Left renal cortex interstitium (tissue), 4 donors: ENCODE measurements at places on chromosomes 13 and 19.

DNA sequence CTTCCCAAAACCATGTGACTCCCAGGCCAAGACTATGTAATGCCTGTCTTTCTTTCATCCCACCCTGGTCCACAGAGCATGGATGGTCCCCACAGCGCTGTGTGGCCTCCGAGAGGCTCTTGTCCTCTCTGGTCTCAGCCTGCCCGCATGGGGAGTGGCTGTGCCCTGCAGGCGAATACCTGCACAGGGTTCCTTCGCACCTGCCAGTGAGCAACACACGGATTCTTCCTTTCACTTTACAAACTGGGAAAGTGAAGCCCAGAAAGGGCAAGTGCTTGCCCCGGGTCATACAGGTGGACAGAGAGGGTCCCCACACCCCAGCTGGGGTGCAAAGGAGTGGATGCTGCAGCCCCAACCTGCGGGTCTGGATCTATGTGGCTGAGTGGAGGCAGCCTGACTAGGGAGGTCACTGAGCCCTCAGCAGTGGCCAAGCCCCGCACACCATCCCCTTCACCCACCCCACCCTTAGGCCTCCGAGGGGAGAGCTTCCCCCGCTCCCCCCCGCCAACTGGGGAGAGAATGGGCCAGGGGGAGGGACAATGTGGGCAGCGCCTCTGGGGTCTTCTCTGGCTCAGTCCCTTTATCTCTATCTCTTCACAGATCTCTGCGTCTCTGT, 747 bp upstream of the MARK4 start:
- no peak for DNase-seq

DNA sequence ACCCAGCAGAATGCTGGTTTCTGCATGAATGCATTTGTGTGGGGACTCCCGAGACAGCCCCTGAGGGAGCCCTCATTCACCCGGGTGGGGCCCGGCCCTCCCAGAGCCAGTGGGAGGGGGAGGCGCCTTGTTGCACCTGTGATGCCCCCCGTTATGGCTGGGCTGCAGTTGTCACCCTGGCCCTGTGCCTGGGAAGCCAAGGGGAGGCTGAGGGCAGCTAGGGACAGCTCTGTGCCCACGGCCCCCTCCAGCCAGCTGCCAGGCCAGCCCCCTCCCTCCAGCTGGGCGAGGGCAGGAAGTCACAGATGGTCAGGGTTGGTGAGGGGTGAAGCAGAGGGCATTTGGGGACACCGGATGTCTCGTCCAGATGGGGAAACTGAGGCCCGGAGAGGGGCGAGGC, 26.1 kb downstream of the NFIC start:
- no peak for DNase-seq

DNA sequence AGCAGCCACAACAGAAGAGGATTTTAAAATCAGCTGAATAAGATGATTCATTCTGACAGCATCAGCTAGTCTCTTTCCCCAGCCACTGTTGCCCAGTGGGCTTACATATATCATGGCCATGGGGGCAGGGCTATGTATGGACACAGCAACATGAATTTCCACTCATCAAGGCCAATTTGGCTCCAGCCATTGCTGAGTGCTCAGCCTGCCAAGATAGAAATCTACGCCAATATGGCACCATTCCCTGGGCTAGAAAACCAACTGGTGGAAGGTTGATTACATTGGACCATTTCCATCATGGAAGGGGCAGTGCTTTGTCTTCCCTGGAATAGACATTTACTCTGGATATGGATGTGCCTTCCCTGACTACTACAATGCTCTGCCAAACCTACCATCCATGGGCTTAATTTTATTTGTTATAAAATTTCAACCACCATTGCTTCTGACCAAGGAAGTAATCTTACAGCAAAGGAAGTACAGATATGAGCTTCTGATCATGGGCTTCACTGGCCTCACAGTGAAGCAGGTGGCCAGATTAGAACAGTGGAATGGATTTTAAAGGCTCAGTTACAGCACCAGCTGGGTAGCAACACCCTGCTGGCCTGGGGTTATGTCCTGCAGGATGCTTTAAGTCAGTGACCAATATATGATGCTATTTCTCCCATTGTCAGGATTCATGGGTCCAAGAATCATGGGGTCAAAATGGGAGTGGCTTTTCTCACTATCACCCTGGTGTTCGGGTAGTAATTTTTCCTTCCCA, 9.8 kb upstream of the ALOX5AP start:
- DNase-seq, result no peak

- no peak for DNase-seq
Observed at GRCh38 chr13:100600461-100600860, 11.9 kb upstream of the GGACT start.

DNA sequence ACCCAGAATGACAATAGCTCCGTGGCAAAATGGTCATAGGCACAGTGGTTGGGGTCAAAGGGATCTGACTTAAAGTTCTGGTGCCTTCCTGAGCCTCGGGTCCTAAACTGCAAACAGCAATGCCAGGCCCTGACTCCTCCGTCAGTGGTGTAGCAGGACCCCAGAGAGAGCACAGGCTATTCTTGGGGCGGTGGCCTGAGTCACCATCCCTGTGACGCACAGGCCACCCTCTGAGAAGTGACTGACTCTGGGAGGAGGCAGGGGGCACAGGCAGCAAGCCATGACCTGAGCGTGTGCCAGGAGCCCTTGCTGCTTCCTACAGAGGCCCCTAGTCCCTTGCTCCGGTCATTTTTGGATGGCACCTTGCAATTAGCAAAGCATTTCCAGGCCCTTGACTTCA, 18.7 kb downstream of the PLVAP start:
- DNase-seq, result no peak

- no peak for DNase-seq
Observed at GRCh38 chr13:113864273-113864890, 506 bp upstream of the GAS6 start.

DNA sequence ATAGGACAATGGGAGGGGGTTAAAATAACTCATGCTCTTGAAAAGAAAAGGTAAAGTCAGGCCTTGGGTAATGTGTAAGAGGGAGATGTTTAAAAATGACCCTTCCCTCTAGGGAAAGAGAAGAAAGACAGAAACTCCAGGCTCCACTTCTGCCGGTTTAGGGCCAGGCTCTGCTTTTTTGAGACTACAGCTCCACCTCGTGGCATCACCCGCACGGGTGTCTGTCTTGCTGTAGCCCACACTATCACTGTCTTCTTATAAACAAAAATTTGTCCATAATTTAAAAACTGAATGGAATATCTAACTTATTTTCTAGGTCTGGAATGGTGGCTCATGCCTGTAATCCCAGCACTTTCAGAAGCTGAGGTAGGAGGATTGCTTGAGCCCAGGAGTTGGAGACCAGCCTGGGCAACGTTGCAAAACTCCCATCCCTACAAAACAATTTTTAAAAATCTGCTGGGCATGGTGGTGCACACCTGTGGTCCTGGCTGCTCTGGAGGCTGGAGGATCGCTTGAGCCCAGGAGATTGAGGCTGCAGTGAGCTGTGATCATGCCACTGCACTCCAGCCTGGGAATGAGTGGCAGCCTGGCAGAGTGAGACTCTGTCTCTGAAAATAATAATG, 65.1 kb upstream of the GTF3A start:
- DNase-seq, result no peak

DNA sequence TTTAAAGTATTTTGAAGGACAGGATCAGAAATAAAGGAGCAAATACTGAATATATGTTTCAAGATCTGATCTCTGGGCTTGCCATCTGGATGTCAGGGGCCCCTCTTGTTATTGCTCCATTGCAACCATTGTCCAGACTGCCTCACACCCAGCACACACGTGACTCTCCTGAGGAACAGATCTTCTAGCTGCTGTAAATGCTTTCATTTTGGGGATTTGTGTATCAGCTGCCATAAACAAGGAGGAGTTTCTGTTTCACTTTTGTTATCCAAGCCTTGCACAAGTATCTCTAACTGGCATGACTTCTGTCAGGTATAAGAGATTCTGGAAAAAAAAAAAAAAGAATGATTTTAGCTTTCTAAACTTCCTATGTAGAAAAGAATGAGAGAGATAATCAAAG, 1624.1 kb upstream of the PRR20A start:
- no peak for DNase-seq

DNA sequence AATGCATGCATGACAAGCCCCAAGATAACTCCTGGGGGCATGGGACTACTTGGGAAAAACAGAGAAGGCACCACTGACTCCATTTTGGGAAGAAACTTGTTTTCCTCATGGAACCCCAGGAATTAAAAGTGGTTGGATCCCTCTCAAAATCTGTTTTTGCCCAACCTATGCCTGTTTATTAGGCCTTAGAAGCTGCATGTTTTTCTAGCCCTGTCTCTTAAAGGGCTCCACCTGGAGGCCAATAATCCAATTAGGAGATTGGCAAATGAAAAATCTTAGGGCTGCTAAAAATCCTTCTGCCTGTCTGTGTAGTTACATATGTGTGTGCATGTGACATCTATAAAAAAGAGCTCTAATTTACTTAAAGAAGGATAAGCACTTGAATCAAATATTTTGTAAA, 26.9 kb downstream of the MED4 start:
- DNase-seq, result no peak

GRCh38 chr13:87536499-87536898, 134.7 kb upstream of the SLITRK5 start:
- DNase-seq, result no peak

DNA sequence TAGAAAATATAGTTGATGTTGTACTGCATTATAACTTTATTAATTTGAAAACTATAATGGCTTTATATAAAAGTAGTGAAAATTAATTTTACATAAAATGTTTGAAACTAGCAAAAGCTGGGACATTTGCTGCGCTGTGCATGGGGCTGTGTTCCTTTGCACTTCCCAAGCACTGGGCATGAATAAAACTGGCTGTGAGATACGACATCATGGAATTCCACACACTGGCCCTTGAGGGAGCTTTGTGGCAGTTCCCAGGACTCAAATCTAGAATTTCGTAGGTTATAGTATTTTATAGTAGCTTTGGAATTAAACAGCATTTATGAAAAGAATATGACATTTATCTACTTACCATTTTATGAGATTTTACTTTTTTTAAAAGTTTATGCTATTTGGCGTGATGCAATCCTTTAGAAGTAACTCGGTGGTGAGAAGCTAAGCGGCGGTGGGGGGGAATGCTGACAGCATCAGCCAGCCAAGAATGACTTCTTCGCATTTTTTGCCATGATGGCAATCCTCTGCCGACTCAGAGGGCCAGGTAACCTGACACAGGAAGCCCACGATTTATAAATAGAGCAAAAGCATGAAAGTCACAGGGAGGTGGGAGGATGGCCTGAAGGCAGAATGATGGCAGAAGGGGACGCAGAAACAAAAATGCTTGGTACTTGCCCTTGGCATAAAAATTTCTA, 553.5 kb downstream of the MYO16 start:
- DNase-seq, result no peak
